ENCODE measurements at places on chromosomes 16 and 17. TPM values are rescaled to one million over a fixed set of nuclear protein-coding genes. Genes with fewer than 3 reads are reported as not detected.

Gene TVP23C
- total RNA-seq: 8.0 TPM

- no peak for ATAC-seq
These were observed 894 bp downstream of the RNF227 start for GRCh38 chr17:7915179-7915610.

- no peak for ATAC-seq
These were observed 152.7 kb downstream of the RAB11FIP4 start for GRCh38 chr17:31544186-31544585.

DNA sequence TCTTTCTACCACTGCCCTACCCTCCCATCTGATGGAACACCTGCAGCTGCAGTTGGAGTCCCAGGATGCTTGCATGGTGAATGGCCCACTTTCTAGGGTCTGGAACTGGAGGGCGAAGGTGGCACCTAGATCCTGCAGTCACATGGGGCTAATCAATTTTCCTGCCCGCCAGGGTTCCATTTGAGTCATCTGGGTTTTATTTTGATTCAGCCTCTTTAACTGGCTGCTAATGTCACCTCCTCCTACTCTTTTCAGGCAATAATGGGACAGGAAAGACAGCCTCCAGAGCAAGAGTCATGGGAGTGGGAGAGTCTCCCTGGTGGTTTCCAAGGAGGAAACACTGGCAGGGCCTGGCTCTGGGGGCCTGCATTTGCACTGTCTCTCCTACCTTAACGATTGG, 3.8 kb upstream of the TBKBP1 start:
- no peak for ATAC-seq

Gene GUCY2D
- total RNA-seq: 3.5 TPM

GRCh38 chr16:84518804-84519341, 14.4 kb upstream of the MEAK7 start:
- peak; percentile 71 for ATAC-seq

DNA sequence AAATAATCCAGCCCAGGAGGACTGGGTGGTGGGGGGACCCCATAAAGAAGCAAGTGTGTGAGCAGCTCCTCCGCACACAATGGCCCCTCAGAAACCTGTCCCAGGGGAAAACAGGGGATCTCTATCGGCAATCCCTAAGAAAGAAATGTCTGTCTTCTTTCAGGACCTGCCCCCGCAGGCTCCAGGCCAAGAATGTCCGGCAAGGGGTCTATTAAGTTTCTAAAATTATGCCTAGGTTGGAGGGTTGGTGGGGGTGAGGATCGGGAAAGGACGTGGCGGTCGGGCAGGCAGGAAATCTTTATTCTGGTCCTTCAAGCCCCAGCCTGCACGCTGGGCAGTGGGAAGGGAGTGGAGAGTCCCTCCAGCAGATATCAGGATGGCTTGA, 23.4 kb upstream of the LITAF start:
- ATAC-seq: no peak

DNA sequence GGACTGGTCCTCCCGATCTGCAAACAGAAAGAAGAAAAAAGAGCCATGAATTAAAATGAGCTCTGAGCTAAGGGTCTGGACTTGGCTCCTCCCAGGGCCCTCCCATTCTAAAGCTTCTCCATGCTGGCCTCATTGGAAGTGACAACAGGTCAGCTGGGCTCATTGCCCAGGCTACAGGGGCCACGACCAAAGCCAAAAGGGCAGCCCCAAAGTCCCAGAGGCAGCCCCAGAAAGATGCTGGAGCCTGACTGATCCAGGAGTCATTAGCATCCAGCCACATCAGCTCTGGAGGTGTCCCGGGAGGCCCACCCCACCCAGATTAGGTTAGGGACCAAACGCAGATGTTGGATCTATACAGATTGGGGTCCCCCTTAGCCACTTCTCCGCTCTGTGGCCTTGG, 58.2 kb downstream of the MYH11 start:
- ATAC-seq: no peak

Gene FOXN1
- 14.8 TPM for total RNA-seq

GRCh38 chr16:32116080-32116479, 137.0 kb upstream of the TP53TG3D start:
- ATAC-seq: no peak

Gene HSPB9
- total RNA-seq: not detected

GRCh38 chr17:64585146-64585545, 77.0 kb downstream of the SMURF2 start:
- no peak for ATAC-seq

DNA sequence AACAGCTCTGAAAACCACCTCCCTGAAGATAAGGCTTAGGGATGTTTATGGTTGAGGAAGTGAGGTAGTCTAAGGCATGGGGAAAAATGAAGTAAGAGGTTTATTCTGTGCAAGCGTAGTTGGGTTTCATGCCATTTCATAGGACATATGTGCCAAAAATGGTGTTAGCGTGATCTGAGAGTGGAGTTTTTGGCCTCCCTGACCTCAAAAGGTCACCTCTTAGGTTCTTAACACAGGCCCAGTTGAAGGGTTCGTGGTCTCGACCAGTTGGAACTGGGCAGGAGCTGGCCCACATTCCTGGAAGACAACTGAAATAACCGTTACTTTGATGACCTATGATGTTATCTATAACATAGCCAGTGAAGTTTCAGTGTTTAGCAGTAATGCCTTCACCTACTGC, 57.0 kb downstream of the MRTFB start:
- ATAC-seq: no peak

GRCh38 chr17:57522042-57523005, 222.8 kb downstream of the CCDC182 start:
- no peak for ATAC-seq

Gene CHST5
- not detected for total RNA-seq

Gene EFCAB13
- total RNA-seq: 2.0 TPM

DNA sequence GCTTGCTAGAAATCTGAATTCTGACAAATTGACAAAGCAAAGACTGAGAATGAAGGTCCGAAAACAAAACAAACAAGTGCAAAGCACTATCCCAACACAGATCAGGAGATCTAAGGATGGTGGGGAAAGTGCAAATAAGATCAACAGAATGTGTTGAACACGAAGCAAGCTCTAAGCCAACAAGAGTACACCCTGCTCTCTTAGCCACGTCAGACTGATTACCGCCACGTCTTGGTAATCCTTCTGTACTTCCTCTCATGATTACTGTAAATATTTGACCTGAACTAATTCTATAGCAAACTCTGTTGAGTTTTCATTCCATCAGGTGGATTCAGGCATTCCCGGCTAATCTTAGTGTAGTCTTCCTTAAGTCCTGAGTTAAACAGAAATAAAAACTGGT, 34.3 kb upstream of the ERCC4 start:
- ATAC-seq: no peak
